Activated T-cell treated with anti-CD3 and anti-CD28 coated beads for 1 hour (primary cell): ENCODE measurements at places on chromosomes 1 and 21.

- no peak for DNase-seq
Observed at GRCh38 chr1:204072931-204073836, at the start of gene SOX13. Gene SOX13, plus strand, starts transcription at chr1:204073115. Its CDS starts 39,801 bp downstream, at chr1:204112916.

- DNase-seq: no peak
Observed at GRCh38 chr1:46001081-46001785, 131.2 kb downstream of the PIK3R3 start.

- DNase-seq: no peak
Observed at GRCh38 chr1:33635336-33636012, 163.0 kb downstream of the ZSCAN20 start.

- DNase-seq: no peak
Observed at GRCh38 chr1:92184632-92185031, 33.1 kb upstream of the C1orf146 start.

DNA sequence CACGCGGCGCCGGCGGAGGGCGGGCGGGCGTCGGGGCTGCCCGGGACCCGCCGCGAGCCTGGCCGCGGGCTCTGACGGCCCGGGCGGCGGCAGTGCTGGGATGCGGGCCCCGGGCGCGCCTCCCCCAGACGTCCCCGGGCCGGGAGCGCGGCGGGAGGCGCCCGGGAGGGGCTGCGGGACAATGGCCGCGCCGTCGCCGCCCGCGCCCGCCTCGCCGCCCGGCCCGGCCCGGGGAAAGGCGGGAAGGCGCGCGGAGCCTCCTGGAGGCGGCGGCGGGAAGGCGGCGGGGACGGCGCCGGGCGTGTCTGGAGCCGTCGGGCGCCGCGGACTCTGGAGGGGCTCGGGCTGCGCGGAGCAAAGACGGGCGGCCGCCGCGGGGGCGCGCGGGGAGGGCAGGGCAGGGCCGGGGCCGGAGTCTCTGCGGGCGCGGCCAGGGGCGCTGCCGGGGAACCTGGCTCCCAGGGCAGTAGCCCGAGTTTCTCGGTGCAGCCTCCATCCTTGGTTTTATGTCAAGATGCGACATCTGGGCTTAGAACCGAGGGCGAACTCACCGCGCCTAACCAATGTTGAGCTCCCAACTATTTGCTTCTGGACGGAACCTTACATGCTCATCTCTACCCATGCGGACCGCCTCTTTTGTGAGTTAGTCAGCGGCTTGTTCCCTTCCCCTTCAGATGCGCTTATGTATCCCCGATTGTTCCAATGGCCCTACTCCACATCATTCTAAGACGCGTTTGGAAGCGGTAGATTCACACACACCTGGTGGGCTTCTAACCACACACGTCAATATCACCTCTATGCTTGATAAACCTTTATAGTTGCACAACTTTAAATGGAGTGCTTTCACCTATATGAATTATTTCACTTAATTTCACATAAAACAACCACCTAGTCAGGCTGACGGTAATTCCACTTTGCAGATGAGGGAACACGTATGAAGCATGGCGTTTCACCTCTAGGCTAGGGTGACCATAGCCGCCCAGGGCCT lies 651 bp downstream of the ZBTB8A start:
- no peak for DNase-seq

- DNase-seq: no peak
Observed at GRCh38 chr1:172976222-172977041, 74.3 kb downstream of the TNFSF18 start.

DNA sequence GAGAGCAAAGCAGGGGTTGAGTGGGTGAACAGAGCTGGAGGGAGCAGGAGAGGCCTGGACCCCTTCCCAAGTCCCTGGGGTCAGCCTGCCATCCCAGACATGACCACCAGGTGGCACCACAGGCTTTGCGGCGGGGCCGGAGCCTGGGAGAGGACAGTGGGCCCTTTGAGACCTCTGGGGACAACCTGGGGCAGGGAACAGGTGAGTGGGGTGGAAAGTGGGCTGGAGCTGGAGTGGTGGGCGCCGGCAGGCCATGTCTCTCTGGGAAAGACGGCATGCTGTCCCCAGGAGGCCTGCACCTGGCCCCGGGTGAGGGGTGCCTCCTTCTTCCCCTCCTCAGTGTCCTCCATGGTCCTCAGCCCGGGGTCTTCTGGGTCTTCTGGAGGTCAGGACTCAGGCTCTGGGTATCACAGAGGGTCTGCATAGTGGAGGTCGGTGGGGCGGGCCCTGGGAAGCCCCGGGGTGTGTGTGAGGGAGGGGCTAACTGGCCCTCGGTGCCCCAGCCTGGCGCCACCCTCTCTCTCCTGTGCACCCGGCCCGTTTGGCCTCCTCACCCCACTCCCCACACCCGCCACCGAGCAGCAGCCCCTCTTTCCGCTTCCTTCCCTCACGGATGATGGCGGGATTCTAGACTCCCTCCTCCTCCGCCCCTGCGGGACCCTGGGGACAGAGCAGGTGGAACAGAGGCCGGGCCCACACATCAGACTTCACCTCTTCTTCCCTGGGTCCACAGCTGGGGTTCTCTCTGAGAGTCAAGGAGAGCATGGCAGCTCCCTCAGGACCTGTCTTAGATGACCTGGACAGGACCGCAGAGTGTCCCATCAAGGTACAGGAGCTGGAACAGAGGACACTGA lies 28.5 kb upstream of the PKP1 start:
- peak; percentile 53 for DNase-seq

DNA sequence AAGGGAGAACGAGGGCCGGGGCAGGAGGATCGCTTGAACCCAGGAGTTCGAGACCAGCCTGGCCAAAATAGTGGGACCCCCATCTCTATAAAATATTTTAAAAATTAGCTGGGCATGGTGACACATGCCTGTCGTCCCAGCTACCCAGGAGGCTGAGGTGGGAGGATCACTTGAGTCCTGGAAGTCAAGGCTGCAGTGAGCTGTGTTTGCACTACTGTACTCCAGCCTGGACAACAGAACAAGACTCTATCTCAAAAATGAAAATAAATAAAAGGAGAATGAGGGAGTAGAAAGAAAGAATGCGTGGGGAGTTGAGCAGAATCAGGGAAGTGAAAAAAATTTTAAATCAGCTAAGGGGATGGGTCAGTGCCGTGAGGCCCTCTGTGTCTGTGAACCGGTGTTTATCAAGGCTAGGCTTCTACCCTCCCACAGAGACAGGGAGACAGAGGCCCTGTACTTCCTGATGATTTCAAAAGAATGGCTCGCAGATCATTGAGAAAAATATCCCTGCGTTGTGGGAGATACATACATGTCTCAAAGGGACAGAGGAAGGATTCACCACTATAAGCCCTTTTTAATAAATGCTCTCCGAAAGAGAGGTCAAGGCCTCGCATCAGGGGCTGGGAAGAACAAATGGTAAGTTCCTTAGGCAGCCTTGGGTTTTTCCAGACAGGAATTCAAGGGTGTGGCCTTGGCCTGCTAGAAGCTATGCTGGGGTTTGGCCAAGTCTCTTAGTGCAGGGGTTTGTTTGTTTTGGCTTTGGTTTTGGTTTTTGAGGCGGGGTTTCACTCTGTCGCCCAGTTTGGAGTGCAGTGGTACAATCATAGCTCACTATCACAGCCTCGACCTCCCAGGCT lies 20.7 kb downstream of the IL10RB start:
- no peak for DNase-seq

DNA sequence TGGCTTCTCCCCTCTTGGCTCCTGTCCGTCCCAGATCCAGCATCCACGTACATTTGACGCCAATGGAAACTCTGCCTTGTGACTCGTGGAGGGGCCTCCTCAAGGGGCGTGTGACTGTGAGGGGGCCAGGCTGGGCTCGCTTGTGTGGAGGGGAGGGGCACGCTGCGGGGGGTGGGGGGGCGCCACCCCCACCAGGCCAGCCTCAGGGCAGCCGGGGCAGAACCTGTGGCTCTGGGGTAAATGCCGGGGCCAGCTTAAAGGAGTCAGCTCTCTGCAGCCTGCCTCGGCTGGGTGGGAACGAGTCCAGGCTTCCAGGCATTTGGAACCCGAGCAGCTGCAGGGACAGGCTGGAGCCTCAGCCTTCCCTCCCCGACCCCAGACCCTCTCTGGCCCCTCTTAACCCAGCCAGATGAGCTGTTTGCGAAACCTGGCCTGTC lies 94.1 kb downstream of the SIK1 start:
- DNase-seq: no peak

DNA sequence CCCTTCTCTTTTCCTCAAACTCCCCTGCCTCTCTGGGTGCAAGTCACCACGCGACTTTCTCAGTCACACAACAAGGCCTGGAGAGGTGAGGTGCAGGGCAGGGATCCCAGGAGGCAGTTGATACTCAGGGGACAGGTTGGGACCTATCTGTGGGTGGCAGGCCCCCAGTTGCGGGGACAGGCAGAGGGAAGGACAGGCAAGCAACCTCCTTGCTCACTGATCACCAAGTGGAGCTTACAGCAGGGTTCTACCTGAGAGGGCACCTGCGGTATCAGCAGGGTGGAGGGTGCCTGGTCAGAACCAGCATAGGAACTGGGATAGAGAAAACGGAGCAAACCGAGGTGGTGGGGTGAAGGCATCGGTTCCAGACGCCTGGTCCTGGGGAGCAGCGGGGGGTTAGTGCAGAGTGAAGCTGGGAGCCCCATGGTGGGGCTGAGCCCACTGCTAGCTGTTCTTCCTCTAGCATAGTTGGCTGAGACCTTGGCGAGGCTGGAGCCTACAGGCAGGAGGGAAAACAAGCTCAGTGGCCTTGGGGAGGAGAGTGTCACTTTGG lies 24.4 kb upstream of the TENT5C start:
- no peak for DNase-seq

DNA sequence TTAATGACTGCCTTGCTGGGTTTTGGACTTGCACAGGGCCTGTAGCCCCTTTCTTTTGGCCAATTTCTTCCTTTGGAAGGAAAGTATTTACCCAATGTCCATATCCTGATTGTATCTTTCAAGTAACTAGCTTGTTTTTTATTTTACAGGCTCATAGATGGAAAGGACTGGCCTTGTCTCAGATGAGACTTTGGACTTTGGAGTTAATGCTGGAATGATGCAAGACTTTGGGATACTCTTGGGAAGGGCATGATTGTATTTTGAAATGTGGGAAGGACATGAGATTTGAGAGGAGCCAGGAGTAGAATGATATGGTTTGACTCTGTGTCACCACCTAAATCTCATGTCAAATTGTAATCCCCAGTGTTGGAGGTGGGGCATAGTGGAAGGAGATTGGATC lies 140.1 kb downstream of the C1orf94 start:
- no peak for DNase-seq

DNA sequence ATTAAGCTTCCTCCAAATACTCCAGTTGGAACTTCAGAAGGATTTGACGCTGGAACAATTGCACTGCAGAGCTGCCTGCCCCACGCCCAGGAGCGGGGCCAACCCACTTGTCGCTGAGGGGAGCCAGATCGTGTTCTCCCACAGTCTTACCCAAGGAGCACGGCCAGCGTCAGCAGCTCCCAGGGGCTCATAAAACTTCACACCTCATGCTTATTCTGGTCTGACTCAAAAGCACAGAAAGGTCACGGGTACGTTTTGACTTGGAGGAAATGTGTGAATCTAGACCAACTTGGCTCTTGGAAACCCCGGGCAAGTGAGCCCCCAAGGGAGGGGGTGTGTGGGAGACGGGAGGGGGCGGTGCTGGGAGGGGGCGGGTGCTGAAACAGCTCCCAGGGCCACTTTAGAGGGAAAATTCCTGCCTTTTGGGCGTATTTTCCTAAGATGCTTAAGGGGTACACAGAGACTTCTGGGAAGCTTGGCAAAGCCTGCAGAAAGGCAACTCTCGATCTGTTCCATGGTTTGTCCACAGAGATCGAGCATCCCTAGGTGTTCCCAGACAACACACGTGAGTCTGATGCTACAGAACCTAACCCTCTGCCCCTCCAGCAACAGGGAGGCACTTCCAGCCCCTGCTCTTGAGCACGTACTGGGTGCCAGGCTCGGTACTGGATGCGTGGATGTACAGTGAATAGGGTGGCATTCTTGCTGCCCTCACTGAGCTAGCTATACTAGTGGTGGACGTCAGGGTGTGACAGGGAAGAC lies 98.9 kb downstream of the DHRS3 start:
- DNase-seq: no peak

DNA sequence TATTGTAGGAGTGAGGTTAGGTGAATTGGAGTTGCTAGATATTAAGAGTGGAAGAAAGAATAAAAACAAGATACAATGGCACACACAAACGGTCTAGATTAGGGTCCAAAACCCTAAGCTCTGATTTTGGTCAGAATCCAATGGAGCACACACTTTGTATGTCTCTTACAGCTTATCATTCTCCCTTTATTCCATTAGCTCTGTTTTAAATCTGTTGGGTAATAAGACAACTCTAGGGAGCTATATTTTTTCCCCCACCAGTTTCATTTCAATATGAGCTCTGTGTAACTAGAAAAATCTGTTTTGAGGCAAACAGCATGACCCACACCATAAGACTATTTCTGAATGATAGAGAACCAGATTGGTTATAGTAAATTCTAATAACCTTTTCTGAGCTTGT lies 465.6 kb downstream of the ADGRL2 start:
- no peak for DNase-seq
